ENCODE measurements at places on chromosomes 11 and 22. TPM values are rescaled to one million over a fixed set of nuclear protein-coding genes. Genes with fewer than 3 reads are reported as not detected.

The ELFN2 gene
- polyA plus RNA-seq = 0.99 TPM

The MRGPRX3 gene
- 0.04 TPM for polyA plus RNA-seq

The SCGB1A1 gene
- polyA plus RNA-seq = not detected

The ARHGAP20 gene
- 4.9 TPM for polyA plus RNA-seq

The MTA2 gene
- 99.5 TPM for polyA plus RNA-seq

The TUG1 gene
- 241 TPM for polyA plus RNA-seq

GRCh38 chr22:42376711-42377554 lies 55.3 kb downstream of the NFAM1 start:
- DNase-seq = no peak

GRCh38 chr22:43110927-43111623 lies 525 bp downstream of the BIK start:
- no peak for DNase-seq

- no peak for DNase-seq
Observed at GRCh38 chr22:23088199-23088604, 17.9 kb downstream of the GNAZ start.

DNA sequence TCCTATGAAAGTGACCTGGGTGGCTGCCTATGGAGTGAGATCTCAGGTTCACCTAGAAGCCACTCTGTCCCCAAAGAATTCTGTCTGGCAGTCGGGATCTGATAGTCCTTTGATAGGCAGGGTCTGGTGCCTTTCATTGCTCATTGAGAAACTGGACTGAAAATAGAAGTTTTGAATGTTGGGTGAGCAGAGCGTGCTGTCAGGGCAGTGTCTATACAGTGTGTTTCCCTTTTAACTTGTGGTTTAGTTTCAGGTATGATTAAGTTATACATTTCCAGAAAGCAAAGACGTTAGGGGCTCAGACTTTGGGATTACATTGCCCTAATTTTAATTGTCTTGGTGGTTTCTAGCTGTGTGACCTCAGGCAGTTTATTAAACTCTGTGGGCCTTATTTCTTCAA lies 111.3 kb upstream of the PAX6 start:
- no peak for DNase-seq

Measured in right renal pelvis (tissue), 4 donors.